Activated naive CD8-positive, alpha-beta T cell treated with anti-CD3 and anti-CD28 coated beads, Interleukin-2, amount 10 ng/mL, durations not matched to agents 7 days and 5 days (primary cell): ENCODE measurements at places on chromosomes 11 and 22. TPM values are rescaled to one million over a fixed set of nuclear protein-coding genes. Genes with fewer than 3 reads are reported as not detected.
A peak's percentile ranks its signal among the peaks of the same experiment; 100 is the strongest.

The CDKN1C gene
- total RNA-seq, result 2.9 TPM

GRCh38 chr22:22103078-22103875, 120.7 kb upstream of the TOP3B start:
- no peak for DNase-seq

The LRRC4C gene
- not detected for total RNA-seq

- DNase-seq, result no peak
Observed at GRCh38 chr11:68942751-68943271, 38.0 kb downstream of the MRGPRD start.

DNA sequence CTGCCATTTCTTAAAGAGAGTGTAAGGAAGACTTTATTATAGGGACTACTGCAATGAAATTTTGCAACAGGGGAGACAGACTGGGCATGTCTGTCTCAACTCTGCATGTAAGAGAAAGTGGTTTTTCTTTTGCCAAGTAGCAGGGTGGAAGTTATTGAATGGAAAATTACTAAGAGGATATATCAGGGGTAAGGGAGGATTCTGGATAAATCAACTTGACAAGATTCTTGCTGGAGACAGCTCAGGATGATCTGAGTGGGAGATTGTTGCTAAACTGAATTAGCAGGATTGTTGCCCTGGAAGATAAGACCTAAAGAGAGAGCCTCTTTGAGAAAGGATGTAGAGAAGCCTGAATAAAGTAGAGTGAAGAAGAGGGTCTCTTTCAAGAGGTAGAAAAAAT, 145.8 kb downstream of the LUZP2 start:
- DNase-seq, result no peak

GRCh38 chr11:130118165-130118564, 41.4 kb upstream of the ST14 start:
- DNase-seq, result no peak

- no peak for DNase-seq
Observed at GRCh38 chr11:71298016-71298550, 45.7 kb upstream of the SHANK2 start.

The CLMP gene
- total RNA-seq, result 0.25 TPM

The OR51B2 gene
- not detected for total RNA-seq

DNA sequence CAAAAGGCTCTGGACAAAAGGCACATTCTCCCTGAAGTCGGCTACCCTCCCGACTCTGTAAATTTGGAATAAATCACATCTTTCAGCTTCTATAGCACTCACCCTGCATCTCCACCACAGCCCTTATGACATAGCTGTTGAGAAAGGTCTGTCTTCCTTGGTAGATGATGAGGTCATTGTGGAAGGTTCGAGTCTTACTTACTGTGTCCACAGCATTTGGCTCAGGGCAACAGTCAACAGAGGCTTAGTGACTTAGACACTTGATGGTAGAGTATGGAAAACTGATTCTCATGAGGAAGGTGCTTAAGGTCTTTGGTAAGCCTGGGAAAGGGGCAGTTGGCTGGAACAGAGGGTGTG, 45.6 kb downstream of the PTPRJ start:
- DNase-seq, result no peak

GRCh38 chr11:61026121-61027031, 54.9 kb downstream of the CD6 start:
- peak; percentile 68 for DNase-seq

The RPUSD4 gene
- total RNA-seq, result 31.6 TPM

- DNase-seq, result no peak
Observed at GRCh38 chr11:46106530-46107407, 14.5 kb downstream of the PHF21A start.

- no peak for DNase-seq
Observed at GRCh38 chr11:26072614-26073153, 259.2 kb upstream of the ANO3 start.

The LUZP2 gene
- not detected for total RNA-seq

DNA sequence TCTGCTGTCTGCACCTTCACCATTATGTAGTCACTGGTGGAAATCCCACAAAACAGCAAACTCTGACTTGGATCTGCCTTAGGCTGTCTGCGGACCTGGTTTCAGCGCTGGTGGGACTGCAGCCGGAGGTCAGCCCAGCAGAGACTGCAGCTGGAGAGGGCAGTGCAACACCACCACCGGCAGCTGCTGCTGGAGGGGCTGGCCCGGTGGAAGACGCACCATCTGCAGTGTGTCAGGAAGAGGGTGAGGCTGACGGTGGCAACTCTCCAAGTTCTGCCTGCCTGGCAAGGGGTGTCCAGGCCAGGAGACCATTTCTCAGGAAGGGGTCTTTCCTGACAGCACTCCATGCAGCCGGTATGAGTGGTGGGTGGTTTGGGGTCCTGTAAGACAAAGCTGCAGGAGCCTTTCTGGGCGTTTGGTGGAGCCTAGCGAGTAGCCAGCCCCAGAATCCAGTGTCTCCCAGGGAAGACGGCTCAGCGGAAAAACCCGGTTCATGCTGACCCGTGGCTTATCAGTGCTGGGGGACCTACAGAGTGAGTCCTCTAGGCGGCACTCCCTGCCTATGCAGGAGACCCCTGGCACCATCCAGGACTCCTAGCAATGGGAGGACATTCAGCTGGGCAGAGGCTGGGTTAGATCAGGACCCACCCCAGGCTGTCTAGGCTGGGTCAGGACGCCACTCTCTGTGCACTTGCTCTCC, 50.8 kb downstream of the PISD start:
- no peak for DNase-seq

The PRODH gene
- 0.06 TPM for total RNA-seq
